ENCODE measurements at places on chromosomes 3 and 15.

DNA sequence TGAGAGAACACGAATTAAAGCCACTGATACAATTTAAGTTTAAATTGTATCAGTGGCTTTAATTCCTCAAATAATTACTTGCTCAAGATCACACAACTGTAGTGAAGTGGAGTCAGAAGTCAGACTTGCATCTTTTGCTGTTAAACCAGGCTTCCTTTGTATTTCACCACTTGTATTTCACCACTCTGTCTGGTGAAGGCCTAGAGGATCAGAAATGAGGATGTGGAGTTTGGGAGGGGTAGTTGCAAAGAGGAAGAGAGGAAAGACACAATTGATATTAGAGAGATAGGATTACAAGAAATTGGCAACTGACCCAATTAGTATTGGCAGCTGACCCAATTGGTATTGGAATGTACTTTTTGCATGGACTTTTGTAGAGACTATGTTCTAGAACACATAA, 288.1 kb upstream of the GPR149 start:
- DNase-seq = no peak

- no peak for DNase-seq
These were observed 52.2 kb downstream of the PLXNA1 start for GRCh38 chr3:127034990-127035652.

GRCh38 chr3:18648868-18649462, 223.8 kb upstream of the SATB1 start:
- DNase-seq = no peak

GRCh38 chr3:181691901-181692300, 19.8 kb upstream of the SOX2 start:
- no peak for DNase-seq

- no peak for DNase-seq
These were observed 327.7 kb downstream of the RYR3 start for GRCh38 chr15:33638453-33638852.

DNA sequence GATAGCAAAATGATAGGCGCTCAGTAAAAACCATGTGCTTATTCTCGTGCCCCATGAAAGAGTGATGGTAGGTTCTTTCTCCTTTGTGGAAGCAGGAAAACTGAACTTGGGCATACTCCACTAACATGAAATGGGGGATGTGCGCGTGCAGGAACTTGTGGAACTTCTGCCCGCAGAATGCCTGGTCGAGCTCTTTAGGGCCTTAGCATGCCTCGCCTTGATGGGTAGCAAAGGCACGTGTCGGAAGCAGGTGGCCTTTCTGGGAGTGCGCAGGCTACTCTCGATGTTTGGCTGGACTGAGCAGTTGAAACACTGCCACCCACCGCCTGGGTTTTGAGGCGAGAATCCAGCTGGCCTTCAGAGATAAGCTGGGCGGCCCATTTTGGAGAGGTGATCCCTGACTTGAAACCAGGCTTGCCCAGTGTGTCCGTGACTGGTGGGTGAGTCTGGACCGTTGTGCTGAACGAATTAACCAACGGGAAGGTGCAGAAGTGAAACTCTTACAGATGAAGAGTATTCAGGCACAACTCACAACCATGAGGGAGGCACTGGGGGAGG, 842 bp downstream of the PCCB start:
- no peak for DNase-seq

DNA sequence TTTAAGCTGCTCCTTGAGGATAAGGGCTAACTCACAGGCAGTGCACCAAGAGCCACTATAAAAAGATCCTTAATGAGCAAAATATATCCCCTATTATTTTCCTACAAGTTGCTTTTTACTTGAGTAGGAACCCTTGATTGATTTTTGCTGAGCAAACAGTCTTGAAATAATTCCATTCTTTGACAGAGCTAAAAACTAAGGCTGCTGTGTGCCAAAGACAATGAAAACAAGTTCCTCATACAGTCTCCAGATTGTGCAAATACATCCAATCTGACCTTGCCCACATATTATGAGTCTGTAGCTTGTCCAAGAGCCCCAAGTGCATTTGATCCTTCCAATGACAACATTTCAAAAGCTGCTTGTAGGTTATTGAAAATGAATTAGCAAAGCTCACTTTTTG, 15.0 kb downstream of the PRKAR2A start:
- no peak for DNase-seq

- DNase-seq = no peak
These were observed 764.1 kb downstream of the GRM7 start for GRCh38 chr3:7625021-7625420.

- DNase-seq = no peak
These were observed 154.1 kb downstream of the ZNF609 start for GRCh38 chr15:64614519-64614918.

- DNase-seq = no peak
These were observed 60.1 kb upstream of the DAZL start for GRCh38 chr3:16665282-16665741.

DNA sequence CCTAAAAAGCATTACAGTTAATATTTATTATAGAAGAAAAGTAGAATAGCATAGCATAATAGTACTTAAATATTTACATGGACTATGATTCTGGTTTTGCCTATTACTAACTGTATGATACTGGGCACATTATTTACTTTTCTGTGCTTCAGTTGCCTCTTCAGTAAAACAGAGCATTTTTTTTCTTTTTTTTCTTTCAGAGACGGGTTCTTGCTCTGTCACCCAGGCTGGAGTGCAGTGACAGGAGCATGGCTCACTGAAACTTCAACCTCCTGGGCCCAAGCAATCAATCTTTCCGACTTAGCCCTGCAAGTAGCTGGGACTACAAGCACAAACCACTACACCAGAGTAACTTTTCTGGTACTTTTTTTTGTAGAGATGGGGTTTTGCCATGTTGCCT, 47.0 kb downstream of the GYG1 start:
- no peak for DNase-seq

DNA sequence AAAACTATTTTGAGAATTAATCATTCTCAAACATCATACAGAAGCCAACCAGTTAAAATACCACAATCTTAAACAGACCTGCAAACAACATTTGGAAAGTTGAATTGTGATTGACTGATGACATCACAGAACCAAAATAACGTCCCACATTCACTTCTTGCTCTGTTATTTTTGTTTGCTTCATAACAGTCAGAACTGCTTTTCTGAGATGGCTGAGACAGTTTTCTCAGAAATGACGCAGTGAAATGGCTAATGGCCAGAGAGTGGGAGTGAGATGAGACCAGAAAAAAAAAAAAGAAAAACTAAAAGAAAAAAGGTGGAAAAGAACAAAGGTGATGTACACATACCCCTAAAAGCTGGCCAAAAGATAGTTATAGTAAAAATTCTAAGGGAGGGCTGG, 1061.2 kb downstream of the FHIT start:
- DNase-seq = no peak

DNA sequence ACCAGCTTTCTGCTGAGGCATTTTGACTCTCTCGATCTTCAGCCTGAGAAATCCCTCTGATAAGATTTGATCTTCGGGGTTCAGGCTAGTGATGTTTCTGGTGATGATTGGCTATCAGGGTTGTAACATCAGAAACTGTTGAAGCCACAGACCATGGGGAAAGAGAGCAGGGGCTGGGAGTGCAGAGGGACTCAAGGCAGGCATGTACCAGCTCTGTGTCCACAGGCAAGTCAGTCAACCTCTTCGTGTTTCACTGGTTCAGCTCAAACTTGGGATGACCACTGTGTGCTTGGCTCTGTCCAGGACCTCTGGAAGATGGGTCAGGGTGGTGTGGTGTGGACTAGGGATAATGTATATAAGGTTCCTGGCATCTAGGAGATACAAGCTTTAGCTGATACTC, 116.5 kb downstream of the EEFSEC start:
- no peak for DNase-seq

GRCh38 chr15:31062911-31063310, 38.6 kb downstream of the TRPM1 start:
- DNase-seq = no peak

DNA sequence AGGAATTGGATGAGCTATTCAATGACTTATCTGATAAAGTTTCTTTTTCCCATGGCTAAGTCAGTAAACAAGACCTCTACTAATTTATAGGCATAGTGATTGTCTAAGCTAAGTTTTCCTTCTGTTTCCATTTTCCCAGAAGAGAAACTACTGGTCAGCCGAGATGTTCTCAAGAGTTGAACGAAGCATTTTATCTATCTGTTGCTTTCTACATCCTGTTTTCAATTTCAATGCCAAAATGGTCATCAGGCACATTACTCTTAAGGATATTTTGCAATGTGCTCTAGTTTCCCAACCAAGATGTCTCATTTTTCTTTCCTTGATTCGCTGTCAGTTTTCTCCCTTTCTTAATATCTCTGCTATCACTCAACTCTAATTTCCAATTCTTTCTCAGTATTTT, 228.7 kb downstream of the MBNL1 start:
- no peak for DNase-seq

- DNase-seq = no peak
These were observed 18.9 kb downstream of the GBE1 start for GRCh38 chr3:81742581-81742980.

DNA sequence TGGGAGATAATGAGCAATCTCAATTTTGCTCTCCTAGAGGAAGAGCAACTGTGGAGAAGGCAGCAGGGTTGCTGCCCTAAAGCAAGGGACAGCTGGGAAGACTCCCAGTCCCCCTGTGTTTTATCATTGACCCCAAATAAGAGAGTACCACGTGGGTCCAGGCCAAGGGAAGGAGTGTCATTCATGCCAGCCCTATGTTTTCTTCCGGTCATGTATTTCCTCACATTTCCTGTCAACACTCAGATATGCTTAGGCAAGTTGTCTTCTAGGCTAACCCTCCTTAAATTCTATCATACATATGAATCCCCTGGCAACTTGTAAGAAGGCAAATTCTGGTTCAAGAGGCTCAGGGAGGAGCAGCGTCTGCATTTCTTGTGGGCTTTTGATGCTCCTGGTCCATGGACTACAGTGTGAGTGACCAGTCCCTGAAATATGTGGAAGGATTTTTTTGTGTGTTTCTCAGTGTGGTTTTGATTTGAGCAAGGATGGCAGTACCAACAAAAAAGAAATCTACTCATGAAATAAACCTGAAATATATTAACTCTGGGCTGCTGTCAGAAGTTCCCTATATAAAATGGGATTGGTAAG, 31.9 kb upstream of the RPP14 start:
- no peak for DNase-seq

GRCh38 chr3:66405701-66406091, 95.1 kb downstream of the LRIG1 start:
- no peak for DNase-seq

- DNase-seq = no peak
These were observed 2.1 kb upstream of the SPINT1 start for GRCh38 chr15:40841741-40842140.

GRCh38 chr3:172449466-172450149, 1.4 kb upstream of the GHSR start:
- no peak for DNase-seq

DNA sequence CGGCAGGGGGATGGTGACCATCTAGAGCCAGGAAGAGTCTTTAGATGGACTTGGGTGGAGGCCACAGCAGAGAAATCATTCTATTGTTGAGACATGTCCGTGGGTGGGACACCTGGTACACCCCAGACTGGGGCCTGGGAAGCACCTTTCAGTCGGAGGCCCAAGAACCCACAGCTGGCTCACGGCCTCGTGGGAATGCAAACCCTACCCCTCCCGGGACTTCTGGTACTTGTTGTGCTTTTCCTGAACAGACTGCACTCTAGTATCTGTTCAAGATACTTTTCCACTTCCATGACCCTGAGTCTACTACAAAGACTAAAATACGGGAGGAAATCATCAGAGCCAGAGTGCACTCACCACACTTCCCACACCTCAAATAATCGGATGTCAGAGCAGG, 60.7 kb downstream of the BDH1 start:
- no peak for DNase-seq

- DNase-seq = no peak
These were observed 119.0 kb downstream of the BBX start for GRCh38 chr3:107641572-107642307.

All from stimulated activated CD4-positive, alpha-beta T cell treated with anti-CD3 and anti-CD28 coated beads, Interleukin-15, amount 100 ng/mL, for 48 hours (primary cell).